ENCODE measurements at places on chromosomes 4 and X.

DNA sequence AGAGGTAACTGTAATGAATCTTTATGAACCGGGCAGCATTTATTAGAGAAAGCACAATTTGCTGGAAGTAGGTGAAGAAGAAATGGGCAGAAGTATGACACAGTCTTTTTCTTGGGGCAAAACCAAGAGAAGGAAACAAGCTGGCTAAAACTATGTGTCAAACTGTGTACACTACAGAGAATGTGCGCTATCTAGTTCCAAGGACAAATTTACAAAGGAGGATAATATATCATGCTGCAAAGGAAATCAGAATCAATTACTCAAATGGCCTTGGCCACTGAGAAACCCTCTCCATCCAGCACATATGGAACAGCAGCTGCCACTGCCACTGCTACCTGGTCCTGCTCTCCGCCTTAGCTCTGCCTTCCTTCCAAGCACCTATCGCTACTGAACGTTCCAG, 17.1 kb upstream of the MECP2 start:
- no peak for DNase-seq

- no peak for DNase-seq
Measured at GRCh38 chr4:47641755-47642154, 156.7 kb downstream of the ATP10D start.

DNA sequence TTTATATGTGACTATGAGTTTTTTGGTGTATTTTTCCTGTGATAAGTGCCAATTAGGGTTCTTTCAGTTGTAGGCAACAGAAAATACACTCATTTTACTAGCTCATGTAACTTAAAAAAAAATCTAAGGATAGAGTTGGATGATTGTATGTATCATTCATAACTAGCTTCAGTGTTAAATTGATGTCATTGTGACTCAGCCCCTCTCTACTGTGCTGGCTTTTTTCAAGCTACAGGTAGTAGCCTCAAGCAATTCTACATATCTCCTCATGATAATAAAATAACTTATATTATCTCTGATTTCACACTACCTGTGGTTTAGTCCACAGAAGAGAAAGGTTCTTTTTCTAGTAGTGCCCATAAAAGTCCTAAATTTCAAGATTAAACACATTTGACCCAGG, 11.9 kb downstream of the WDR17 start:
- no peak for DNase-seq

DNA sequence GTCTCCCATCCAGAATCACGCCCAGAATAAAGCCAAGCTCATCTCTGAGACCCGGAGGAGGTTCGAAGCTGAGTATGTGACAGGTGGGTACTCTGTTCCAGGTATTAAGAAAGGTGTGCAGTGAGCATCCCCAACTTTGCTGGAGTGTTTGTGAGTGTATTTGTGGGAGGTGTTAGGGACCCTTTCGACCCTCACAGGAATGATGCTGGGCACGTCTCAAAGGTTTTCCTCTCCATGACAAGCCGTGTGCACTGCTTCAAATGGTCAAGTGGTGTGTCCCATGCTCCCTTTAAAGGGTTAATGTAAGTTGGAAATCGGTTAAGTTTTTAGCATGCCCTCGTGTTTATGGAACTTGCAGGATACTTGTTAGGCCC, 442 bp downstream of the MOSPD2 start:
- no peak for DNase-seq

DNA sequence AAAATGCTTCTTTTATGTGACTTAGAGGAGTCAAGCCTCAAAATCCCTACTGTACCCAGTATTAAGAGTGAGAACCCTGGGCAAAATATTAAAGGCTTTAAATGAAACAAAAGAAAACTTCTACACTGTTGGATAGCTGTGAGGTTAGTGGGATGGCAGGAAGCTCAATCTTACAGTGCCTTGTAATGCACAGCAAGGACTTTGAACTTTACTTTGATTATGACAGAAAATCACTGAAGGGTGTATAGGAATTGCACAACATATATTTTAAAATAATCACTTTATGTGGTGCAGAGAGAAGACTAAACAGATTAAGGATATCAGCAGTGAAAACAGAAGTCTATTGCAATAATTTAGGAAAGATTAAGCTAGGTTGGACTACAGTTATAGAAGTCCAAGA, 1333.4 kb downstream of the ADGRL3 start:
- no peak for DNase-seq

DNA sequence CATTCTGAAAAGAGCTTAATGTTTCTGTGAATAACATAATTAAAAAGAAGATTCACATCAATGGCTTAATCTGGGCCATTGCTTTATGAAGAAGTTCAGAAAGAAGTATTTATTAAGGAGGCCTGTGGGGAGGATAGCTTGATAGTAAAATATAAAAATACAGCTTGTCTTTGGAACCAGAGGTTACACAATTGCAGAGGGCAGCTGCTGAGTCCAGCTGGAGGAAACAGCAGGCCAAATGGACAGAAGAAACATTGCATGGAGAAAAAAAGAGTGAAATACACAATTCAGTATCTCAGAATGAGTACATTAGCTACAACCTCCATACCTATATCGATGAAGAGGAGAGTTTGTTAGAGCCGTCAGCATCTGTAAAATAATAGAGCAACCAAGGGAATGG, 148.0 kb upstream of the NPY2R start:
- DNase-seq, result no peak

Data from stimulated activated CD8-positive, alpha-beta memory T cell treated with anti-CD3 and anti-CD28 coated beads, Interleukin-7, amount 100 ng/mL, for 1 hour (primary cell).